ENCODE measurements at places on chromosomes 7 and 10. TPM values are rescaled to one million over a fixed set of nuclear protein-coding genes. Genes with fewer than 3 reads are reported as not detected.

Gene WEE2
- total RNA-seq: not detected

DNA sequence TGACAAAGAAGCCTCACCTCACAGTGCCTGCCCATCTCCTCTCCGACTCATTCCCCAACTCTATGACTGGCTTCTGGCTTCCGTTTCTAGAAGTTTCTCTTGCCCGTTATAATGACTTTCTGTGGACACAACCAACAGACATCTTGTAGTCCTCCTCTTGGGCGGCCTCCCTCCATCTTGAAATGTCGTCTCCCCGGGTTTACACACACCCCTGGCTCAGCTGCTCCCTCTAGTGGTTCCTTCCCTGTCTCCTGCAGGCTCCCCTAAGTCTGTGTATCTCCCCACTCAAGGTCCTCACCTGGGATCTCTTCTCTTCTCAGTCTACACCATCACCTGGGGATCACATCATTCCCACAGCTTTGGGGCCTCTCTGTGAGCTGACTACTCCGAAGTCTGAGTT lies 123.4 kb upstream of the NEBL start:
- DNase-seq: peak; percentile 31

DNA sequence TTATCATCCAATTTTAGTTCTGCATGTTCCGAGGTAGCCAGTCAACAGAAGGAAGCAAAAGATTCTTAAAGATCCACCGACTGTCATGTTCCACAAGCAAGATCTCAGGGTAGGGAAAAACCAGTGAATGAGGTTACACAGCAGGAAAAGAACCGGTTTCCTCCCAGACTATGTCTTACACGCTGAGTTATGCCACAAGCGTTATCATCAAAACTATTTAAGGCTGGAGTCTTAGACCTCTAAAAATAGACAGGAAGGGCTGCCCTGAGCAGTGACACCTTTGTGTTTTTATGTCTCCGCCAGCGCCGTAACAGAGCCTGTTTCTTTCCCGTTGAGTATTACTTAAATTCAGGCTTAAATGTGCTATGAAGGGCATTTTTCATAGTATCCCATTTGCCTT lies 48.3 kb downstream of the PROSER2 start:
- DNase-seq: no peak

- DNase-seq: no peak
Measured at GRCh38 chr7:30785786-30786185, 14.6 kb downstream of the MINDY4 start.

Gene ANKRD30A
- total RNA-seq: not detected

DNA sequence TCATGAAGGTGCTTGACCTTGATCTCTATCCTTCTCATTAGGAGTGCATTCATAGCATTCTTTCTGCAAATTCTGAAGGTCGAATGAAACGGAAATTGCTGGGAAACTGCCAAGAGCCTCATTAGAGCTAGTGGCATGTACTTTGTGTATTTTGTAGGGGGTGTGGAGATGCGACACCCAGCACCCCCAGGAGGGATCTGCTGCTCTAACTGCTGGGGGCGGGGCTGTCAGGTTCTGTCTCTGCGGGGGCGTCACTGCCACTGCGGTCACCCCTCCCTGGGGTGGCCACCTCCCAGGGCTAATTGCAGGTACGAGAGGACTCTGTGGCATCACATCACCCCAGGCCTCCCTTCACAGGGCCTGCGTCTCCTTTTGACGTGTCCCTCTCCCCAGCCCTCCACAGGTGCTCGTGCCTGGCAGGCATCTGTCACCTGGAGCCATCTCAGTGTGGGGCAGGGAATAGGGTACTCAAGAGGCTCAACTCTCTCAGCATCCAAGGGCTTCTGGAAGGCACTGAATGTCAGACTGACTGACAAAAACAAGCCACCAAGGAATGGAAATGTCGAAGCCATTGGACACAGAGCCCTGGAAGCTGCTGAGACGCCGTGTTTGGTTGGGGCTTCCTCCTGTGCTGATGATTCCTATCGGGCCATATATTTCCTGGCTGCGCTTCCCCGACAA lies 151.1 kb downstream of the ACTR3B start:
- DNase-seq: no peak

Gene ITPRID1
- total RNA-seq: not detected

GRCh38 chr10:74748468-74749031 lies 77.8 kb upstream of the KAT6B start:
- DNase-seq: no peak

GRCh38 chr7:95693551-95694333 lies 78.6 kb upstream of the DYNC1I1 start:
- DNase-seq: peak; percentile 70

GRCh38 chr7:93949423-93949822 lies 27.9 kb downstream of the GNG11 start:
- DNase-seq: peak; percentile 77

DNA sequence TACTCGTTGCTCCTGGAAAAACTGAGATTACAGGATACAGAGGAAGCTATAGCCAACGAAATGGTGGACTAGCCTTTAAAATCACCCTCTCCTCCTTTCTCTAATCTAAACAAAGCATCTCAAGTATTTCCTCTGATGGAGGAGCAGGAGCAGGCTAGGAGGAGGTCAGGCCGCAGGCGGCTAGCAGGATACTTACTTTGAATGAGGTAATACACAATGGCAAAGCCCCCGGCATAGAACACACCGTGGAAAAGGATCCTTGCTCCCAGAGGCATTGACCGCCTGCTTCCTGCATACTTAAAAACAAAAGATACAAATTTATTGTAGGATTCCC lies 64.4 kb downstream of the STK17A start:
- peak; percentile 52 for DNase-seq

GRCh38 chr10:17787087-17787961 lies 21.8 kb upstream of the MRC1 start:
- peak; percentile 93 for DNase-seq

Gene FBXO24
- total RNA-seq: 0.92 TPM

GRCh38 chr10:109126016-109126415 lies 797.3 kb downstream of the XPNPEP1 start:
- DNase-seq: peak; percentile 64

Gene CYP26C1
- not detected for total RNA-seq
